ENCODE measurements at places on chromosomes 12 and 14.
A peak's percentile ranks its signal among the peaks of the same experiment; 100 is the strongest.

GRCh38 chr14:92737206-92737605 is 11.2 kb downstream of the LGMN start:
- no peaks in the 10 kb centered on the region for H3K4me1 ChIP-seq
- no peaks in the 10 kb centered on the region for H3K36me3 ChIP-seq
- no peaks in the 10 kb centered on the region for H3K27me3 ChIP-seq
- no peak overlapping the region for H3K27ac ChIP-seq
- no peak for DNase-seq

- no peaks in the 10 kb centered on the region for H3K27me3 ChIP-seq
- H3K4me3 ChIP-seq, result no peak overlapping the region
- DNase-seq, result no peak
- no peaks in the 10 kb centered on the region for H3K4me1 ChIP-seq
- H3K27ac ChIP-seq, result no peak overlapping the region
- H3K36me3 ChIP-seq, result no peaks in the 10 kb centered on the region
These were observed 183.8 kb downstream of the PAX9 start for GRCh38 chr14:36845356-36846012.

DNA sequence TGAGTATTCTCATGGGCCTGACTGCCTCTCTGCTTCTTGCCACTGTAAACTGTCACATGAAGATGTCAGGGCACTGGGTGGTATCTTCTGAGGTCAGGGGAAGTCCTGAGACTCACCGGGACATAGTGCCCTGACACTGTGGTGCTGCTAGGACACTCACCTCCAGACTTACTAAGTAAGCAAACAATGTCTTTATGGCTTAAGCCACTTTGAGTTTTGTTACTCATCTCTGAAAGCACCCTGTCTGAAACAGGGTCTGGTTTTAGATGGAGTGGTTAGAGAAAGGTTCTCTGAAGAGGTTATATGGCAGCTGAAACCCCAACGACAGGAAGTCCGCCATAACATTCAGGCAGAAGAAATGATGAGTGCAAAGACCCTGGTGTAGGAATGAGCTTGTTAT is 22.7 kb downstream of the GPR19 start:
- H3K27ac ChIP-seq, result no peak overlapping the region
- DNase-seq, result no peak
- no peak overlapping the region for H3K4me3 ChIP-seq
- H3K27me3 ChIP-seq, result no peaks in the 10 kb centered on the region

- H3K4me3 ChIP-seq, result no peak overlapping the region
- peak overlapping the region; percentile 81 for H3K27ac ChIP-seq
- peaks cover 50% of the 10 kb centered on the region for H3K4me1 ChIP-seq
These were observed 6.4 kb downstream of the ATN1 start for GRCh38 chr12:6934110-6934509.

DNA sequence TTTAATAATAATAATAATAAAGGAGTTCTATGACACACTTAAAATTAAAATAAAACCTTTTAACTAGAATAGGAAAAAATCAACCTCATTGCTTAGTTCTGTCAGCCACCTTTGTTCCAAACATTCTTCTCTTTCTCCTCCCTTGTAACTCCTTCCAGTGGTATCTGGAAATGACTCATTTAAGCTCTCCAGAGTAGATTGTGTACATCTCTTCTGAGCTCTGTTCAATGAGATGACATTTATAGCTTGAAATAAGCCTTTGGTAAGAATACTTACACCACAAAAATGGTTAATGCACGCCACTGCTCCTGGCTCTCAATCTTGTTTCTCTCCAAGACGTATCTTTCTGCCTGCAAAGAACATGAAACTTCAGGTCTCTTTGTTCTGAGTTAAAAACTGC is 70.3 kb downstream of the STAB2 start:
- no peak overlapping the region for H3K4me3 ChIP-seq
- H3K36me3 ChIP-seq, result no peaks in the 10 kb centered on the region
- H3K27me3 ChIP-seq, result no peaks in the 10 kb centered on the region
- DNase-seq, result no peak
- H3K4me1 ChIP-seq, result no peaks in the 10 kb centered on the region

GRCh38 chr12:109926488-109927210 is 26.6 kb downstream of the TCHP start:
- no peak overlapping the region for H3K27ac ChIP-seq
- H3K27me3 ChIP-seq, result no peaks in the 10 kb centered on the region
- no peak overlapping the region for H3K4me3 ChIP-seq
- no peaks in the 10 kb centered on the region for H3K4me1 ChIP-seq
- no peaks in the 10 kb centered on the region for H3K36me3 ChIP-seq
- DNase-seq, result no peak

- H3K36me3 ChIP-seq, result no peaks in the 10 kb centered on the region
- H3K27ac ChIP-seq, result no peak overlapping the region
- no peak for DNase-seq
- no peaks in the 10 kb centered on the region for H3K27me3 ChIP-seq
- no peaks in the 10 kb centered on the region for H3K4me1 ChIP-seq
- no peak overlapping the region for H3K4me3 ChIP-seq
These were observed 184.0 kb upstream of the PARP11 start for GRCh38 chr12:4056910-4057845.

DNA sequence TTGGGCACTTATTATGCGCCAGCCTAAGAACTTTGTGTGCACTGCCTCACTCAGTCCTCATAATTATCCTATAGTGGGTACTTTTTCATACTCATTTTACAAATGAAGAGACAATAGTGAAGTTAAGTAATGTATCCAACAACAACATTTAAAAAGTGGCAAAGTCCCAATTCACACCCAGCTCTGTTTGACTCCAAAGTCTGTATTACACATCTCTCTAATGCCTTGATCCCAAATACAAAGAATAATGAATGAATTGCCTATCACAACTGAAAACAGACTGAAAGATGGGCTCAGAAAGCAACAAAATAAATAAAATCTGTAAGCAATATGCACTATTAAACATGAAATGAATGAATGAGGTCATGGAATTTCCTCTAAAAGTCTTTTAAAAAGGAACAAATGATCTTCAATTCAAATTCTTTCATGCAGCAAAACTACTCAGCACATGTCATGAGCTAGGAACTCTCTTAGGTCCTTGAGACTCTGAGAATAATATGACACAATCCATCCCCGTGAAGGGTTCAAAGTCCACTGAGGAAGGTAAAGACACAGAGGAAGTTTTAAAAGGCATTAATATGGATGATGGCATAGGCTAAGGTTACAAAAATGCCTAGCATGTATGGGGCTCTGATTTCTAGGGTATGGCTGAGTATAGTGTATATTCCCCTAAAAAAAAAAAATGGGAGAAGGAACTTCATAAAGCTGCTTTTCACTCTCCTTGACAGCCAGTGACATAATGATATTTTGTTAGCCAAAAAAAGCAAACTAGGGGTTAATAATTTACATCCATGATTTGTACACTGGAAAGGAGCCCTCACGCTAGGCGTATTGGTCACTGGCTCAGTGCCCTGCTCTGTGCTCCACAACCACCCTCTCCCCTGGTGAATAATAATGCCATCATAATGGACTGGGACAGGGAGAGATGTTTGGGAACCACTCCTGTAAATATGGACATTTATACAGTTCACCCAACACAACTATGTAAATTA is 103.4 kb downstream of the SLC2A13 start:
- no peaks in the 10 kb centered on the region for H3K36me3 ChIP-seq
- no peaks in the 10 kb centered on the region for H3K4me1 ChIP-seq
- H3K27me3 ChIP-seq, result no peaks in the 10 kb centered on the region
- no peak for DNase-seq

- no peaks in the 10 kb centered on the region for H3K4me1 ChIP-seq
- DNase-seq, result peak; percentile 20
- no peaks in the 10 kb centered on the region for H3K36me3 ChIP-seq
These were observed 311.9 kb downstream of the CACNA1C start for GRCh38 chr12:2364631-2365051.

DNA sequence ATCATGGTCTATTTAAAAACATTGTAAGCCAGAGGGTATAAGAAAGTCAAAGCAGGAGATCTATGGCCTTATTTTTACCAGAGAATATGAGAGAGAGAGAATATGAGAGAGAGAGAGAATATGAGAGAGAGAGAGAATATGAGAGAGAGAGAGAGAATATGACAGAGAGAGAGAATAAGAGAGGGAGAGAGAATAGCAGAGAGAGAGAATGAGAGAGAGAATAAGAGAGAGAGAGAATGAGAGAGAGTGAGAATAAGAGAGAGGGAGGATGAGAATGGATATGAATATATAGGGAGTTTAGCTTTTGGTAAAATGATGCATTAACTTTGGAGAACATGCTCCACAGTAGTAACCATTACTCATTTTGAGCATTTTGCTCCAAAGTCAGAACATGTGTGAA is 48.0 kb upstream of the ALG10B start:
- no peak overlapping the region for H3K4me3 ChIP-seq
- no peaks in the 10 kb centered on the region for H3K27me3 ChIP-seq
- DNase-seq, result no peak
- H3K27ac ChIP-seq, result no peak overlapping the region

GRCh38 chr12:86826051-86826450 is 569.9 kb upstream of the MGAT4C start:
- no peak for DNase-seq
- no peaks in the 10 kb centered on the region for H3K4me1 ChIP-seq
- H3K27ac ChIP-seq, result no peak overlapping the region
